Motor neuron (in vitro differentiated cells): ENCODE measurements at places on chromosomes 2 and 18.

DNA sequence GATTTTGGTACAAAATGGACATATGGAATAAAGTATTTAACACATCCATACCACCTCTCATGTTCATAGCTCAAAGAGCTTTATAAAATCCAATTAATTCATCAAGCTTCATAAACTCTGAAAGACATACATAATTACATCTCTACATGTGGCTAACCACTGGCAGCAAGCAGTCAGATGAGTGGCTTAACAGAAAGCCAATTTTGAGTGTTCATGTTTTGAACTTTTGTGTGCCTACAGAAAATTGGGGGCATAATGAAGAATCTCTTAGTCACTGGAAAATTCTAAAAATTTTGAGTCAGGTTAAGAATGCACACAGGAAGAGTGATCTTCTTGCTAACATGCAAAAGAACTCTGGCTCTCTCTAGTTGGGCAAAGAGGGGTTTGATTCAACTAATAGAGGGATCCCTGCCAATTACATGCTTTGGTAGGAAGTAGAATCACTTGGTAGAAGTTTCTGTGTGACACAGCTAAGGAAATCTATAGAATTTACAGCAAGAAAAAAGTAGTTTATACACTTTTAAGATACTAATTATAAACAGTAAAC lies 287.4 kb downstream of the NOL4 start:
- ATAC-seq, result no peak

DNA sequence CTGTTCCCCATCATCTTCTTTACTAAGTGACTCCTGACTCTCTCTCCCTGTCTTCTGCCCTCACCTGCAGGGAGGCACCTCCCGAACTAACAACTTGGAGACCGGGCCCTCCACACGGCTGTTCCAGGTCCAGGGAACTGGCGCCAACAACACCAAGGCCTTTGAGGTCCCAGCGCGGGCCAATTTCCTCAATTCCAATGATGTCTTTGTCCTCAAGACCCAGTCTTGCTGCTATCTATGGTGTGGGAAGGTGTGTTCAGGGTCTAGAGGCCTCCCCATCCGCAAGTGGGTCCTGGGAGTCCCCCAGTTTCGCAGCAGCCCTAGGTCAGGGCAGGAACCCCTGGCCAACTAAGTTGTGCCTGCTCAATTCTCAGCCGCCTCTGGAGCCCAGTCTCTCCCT lies 15.5 kb downstream of the VIL1 start:
- ATAC-seq, result no peak

DNA sequence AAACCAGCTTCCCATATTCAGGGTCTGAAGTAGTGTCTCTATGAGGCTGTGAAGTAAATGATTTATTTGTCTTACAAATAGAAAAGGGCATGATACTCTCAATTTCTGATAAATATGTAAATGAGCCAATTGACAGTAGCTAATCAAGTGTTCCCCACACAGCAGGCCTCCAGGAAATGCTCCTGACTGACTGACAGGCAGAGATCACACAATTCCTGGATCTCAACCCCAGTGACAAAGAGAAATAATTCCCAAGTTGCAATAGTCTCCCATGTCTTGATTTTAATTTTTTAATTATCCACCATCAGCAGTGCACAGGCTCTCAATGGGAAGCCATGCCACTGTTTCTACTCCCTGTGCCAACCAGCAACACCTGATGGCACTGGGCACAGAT lies 390.4 kb downstream of the SOX11 start:
- ATAC-seq, result no peak

- no peak for ATAC-seq
These were observed 137.0 kb downstream of the DNAH6 start for GRCh38 chr2:84653302-84653701.

- no peak for ATAC-seq
These were observed 56.6 kb upstream of the ALPP start for GRCh38 chr2:232321817-232322559.

DNA sequence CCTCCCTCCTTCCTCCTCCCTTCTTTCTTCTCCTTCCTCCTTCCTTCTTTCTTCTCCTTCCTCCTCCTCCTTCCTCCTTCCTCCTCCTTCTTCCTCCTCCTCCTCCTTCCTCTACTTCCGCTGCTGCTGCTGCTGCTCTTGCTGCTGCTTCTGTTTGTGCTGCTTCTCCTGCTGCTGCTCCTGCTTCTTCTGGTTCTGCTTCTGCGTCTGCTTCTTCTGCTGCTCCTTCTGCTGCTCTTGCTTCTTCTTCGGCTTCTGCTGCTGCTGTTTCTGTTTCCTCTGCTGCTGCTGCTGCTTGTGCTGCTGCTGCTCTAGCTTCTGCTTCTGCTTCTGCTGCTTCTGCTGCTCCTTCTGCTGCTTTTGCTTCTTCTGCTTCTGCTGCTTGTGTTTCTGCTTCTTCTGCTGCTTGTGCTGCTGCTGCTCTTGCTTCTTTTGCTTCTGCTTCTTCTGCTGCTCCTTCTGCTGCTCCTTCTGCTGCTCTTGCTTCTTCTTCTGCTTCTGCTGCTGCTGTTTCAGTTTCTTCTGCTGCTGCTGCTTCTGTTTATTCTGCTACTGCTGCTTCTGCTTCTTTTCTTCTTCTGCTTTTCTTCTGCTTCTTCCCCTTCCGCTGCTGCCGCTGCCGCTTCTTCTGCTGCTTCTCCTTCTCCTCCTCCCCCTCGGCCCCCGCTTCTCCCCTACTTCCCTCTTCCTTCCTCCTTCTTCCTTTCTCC lies 8.6 kb downstream of the SNRNP27 start:
- no peak for ATAC-seq

GRCh38 chr2:39947294-39948015 lies 168.4 kb upstream of the THUMPD2 start:
- no peak for ATAC-seq

DNA sequence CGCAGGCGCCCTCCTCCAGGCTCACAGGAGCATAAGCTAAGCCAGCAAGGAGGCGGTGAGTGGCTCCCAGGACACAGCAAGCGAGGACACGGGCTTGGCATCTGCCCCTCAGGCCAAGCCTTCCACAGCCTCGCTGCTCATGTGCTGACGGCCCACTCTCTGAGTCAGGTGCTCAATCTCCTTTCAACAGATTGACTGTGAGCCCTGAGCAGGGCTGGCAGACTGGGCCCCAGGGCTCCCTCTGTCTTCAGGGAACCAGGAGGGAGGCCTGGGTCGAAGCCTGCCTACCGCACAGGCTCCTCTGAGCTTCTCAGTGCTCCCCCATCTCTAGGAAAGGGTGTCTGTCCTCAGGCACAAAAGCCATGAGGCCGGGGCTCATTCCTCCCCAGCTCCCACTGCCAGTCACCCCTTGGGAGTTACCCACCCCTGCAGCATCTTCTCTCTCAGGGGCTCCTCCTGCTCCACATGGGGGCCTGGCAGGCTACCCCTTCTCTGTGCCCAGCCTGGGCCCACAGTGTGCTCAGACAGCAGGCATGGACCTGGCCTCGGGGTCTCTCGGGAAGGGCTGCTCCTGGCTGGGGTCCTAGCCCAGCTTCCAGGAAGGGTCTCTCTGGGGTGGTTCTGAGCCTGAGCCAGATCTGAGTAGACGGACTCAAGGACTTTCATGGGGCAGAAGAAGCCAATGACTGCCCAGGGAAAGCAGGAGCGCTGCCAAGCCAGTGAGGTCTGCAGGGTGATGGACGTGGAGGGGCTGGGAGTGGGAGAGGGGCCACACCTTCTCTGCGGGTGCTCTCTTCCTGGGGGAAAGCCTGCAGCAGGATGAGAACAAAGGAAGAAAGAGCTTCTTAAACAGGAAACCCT lies 138.0 kb upstream of the GPC1 start:
- ATAC-seq, result peak; percentile 25

DNA sequence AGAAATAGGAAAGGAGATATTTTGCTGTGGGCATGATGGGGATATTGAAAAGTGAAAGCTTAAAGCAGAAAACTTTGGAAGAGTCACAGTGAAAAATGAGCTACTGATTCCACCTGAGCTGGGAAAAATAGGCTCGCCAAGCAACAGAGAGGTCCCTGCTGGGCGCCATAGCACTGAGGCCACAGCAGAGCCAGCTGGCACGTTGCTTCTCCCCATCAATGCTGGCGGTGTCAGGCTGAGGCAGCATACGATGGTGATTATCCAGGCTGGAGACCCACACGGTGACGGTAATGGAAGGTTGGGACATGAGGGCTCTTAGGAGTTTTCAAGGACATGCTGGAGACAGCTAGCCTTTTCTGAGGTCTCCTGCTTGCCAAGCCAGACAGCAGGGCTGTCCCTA lies 25.8 kb upstream of the DTNB start:
- ATAC-seq, result no peak

DNA sequence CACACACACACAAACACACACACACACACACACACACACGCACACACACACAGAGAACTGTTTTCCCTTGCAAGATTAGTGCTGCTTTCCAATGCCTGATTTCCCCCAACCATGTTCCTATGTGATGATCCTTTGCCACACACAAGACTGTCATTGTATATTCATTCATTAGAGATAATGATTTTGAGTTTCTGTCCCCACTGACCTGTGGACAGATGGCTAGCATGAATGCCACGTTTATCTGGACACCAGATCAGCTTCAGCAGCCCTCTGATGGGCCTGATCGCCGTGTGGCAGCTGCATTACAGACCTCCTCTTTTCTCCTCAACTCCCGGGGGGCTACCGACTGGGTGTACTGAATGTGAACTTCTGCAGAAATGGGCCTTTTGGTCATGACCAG lies 353.0 kb downstream of the MYCN start:
- ATAC-seq, result peak; percentile 72

DNA sequence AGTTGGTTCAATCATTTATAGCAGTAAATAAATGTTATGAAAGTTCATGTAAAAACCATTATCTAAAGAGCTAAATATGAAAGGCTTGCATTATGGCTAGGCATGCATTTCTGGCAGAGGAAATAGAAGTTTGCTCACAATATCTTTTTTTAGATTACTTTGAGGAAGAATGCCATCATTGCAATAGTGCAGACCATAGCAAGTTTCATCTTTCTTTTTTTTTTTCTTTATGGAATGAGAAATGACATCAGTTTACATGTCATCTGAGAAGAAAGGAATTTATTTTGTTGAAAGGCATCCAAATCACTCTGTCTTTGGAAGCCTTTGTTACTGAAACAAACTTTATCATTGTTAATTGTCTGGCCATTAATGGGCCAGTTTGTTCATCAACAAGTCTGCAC lies 74.5 kb upstream of the NCKAP5 start:
- no peak for ATAC-seq

- ATAC-seq, result no peak
These were observed 300.4 kb downstream of the SETBP1 start for GRCh38 chr18:44981121-44981520.

DNA sequence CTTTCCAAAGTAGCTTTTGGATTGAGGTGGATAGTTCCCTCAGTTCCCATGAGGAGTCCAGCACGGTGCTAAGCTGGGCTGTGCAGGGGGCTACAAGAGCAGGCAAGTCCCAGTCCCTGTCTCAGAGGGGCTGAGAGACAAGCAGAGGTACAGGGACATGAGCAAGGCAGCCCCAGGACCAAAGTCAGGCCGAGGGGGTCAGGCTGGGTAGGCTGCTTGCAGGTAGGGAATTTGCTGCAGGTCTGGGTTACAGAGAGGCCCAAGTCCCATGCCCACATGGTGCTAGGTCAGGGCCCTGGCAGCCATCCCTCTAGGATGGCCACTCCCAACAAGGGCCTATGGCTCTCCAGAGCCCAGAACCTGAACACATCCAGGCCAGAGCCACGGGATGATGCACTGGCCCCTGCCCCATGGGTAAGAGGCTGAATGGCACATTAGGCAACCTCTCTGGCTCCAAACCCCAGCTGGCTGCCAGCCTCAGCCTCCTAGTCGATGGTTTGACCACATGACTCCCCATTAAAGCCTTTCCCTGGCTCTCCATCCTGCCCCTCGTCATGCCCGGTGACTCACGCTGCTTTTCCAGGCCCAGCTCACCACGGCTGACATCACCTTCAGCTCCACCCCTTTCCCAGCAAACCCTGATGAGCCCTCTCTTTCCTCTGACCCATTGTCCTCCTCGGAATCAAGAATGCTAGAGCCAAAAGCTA lies 83.7 kb downstream of the SDC1 start:
- peak; percentile 83 for ATAC-seq

DNA sequence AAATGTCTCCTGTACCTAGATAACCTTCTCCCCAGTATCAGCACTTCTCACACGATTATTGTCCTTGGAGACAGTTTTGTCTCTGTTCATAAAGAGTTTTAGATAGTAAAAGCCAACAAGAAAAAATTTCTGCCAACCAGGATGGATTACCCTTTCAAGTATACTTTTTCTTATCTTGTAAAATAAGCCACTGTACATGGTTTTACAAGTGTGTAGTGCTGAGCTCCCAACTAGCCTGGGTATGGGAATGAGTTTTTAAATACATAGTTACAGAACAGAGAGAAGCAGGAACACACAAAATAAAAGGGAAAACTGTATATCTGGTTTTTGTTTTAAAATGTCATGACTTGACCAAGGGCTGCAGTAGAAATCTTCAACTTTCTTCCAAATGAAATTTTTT lies 76.7 kb downstream of the C18orf54 start:
- no peak for ATAC-seq

DNA sequence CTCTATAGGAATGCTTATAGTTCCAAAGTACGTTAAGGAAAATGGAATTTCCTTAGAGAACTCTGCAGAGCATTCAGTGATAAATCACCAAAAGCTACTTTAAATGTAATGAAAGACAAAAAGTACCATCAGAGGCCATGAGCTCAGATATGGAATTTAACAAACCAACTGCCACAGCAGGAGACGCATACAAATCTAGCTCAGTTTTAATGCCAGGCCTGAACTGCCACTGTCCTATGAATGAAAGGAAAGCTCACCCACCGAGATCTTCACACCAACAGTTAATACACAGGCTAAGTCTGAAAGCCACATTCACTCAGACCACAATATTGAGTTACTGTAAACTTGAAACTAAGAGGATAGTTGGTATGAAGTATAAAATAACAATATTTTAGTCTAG lies 126.8 kb downstream of the ZNF516 start:
- ATAC-seq, result no peak

GRCh38 chr18:30556112-30556511 lies 486.4 kb downstream of the DSC3 start:
- no peak for ATAC-seq

- ATAC-seq, result no peak
These were observed 87.2 kb downstream of the PHLPP1 start for GRCh38 chr18:62802523-62802922.
